Mucosa of descending colon (tissue), 3 donors: ENCODE measurements at places on chromosomes 2 and 18.

DNA sequence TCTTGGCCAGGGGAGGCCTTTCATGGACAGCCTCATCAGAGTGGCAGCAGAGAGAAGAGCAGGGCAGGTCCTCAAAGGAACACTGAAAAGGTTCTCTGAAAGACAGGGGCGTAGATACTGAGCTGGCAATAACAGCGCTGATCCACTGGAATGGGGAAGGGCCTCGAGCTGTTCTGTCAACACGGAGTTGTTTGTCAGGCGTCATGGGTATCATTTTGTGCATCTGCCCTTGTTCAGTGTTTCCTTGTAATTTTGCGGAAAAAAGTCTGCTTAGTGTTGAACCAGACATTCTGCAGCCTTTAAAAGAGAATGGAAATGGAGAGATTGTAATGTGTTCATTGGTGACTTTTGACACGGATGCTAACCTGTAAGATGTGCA is 21.5 kb downstream of the AGAP1 start:
- DNase-seq: no peak

- no peak for DNase-seq
These were observed 29.1 kb upstream of the CSRNP3 start for GRCh38 chr2:165440367-165440766.

DNA sequence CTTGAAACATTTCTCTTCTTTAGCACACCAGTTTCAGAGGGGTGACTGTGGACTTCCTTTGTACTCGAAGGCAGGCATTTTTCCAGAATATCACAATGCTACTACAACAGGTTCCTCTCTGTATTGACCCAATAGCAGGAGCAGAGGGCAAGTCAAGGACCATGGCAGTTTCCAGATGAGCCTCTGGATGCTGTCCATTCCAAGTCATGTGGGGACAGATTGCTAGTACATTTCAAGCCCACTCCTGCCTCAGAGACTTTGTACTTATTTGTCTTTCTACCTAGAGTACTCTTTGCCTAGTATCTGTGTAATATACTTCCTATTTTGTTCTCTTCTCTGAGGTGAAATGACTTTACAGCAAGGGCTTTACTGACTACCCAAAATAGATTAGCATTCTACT is 373.9 kb downstream of the PIK3C3 start:
- DNase-seq: no peak

- no peak for DNase-seq
These were observed 97.2 kb downstream of the PLEKHM3 start for GRCh38 chr2:207928079-207928478.

- no peak for DNase-seq
These were observed 138.8 kb upstream of the ITGA6 start for GRCh38 chr2:172288603-172289002.

- no peak for DNase-seq
These were observed 31.1 kb downstream of the DSG4 start for GRCh38 chr18:31407649-31408048.

- no peak for DNase-seq
These were observed 72.6 kb upstream of the ZNF532 start for GRCh38 chr18:58792086-58792485.

GRCh38 chr18:853471-853870 is 41.4 kb upstream of the YES1 start:
- DNase-seq: no peak

GRCh38 chr2:65292461-65293011 is 64.9 kb downstream of the ACTR2 start:
- no peak for DNase-seq

- no peak for DNase-seq
These were observed 139.1 kb downstream of the NXPH2 start for GRCh38 chr2:138640921-138641676.

DNA sequence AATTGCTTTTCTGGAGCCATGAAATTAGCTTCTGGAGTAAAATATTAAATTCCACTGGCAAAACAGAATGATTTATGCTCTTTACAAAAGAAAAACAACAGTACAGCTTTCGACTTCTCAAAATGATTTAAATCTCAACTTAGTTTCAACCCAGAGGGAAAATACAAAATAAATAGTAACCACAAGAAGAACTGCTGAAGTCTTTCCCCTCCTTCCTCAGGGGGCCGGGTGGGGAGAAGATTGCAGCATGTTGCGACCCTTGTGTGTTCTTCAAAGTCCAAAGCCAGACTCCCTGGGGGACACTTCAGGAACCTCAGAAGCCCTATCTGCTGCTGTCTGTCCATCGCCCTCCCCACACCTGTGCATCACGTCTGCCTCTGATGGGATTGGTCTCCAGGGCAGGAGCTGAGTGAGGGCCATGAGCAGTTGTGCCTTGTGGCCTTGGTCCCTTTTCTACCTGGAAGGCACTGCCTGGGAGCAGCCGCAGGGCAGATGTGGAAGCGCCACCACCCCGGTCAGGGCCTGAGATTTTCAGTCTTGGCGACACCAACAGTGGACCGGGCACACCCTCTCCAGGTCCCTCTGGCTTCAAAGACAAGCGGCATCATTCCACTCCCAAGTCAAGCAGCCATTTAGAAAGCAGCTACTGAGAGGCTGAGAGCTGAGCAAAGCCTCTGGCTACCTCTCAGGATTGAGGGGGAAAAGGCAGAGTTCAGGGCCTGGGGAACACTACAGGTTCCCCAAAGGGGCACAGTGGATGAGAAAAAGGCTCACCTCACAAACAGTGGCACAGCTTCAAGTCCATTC is 210.1 kb upstream of the RAB6C start:
- no peak for DNase-seq

DNA sequence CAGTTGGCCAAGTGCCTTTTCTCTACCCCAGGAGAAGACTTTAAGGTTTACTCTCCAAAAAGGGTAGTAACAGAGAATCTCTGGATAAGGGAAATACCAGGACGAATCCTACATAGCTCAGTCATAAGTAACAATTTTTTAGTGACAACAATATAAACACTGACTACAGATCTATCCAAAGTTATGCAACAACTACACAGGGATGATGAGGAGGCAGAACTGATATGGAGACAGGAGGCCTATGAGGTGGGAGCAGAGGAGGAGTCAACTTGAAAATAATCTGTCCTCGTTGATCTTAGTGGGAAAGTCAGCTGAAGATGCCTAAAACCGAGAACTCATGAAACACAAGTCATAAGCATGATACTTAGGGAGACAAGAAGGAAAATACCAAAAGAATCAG is 40.2 kb downstream of the SLC35F5 start:
- no peak for DNase-seq

DNA sequence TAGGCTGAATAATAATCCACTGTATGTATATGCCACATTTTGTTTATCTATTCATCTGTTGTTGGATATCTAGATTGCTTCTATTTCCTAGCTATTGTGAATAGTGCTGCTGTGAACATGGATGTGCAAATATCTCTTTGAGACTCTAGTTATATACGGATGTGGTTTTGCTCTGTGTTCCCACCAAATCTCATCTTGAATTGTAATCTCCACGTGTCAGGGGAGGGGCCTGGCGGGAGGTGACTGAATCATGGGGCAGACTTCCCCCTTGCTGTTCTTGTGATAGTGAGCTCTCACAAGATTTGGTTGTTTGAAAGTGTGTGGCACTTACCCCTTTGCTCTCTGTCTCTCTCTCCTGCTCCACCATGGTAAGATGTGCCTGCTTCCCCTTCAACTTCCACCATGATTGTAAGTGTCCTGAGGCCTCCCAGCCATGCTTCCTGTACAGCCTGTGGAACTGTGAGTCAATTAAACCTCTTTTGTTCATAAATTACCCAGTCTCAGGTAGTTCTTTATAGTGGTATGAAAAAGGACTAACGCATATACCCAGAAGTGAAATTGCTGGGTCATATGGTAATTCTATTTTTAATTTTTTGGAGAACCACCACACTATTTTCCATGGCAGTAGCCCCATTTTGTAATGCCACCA is 86.1 kb upstream of the UPP2 start:
- no peak for DNase-seq

GRCh38 chr2:127128445-127128904 is 21.5 kb upstream of the BIN1 start:
- DNase-seq: peak; percentile 81

GRCh38 chr2:25380586-25381375 is 39.1 kb upstream of the DNMT3A start:
- DNase-seq: no peak

DNA sequence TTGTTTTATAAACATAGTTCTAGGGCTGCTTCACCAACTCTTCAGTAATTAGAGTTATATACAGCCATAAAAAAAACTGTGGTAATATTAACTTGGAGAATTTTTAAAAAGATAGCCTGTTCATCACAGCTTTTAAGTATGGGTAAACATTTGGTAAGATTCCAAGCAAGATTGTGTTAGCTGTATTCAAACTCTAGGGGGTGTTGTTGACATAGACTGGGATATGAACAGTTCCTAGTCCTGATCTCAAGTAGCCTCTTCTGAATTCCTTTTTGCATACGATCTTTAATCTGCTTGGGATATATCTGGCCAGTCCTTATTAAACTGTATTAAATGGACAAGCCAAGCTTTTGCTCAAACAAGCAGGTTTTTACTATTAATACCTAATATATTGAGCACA is 13.4 kb downstream of the NOP58 start:
- DNase-seq: no peak

- DNase-seq: no peak
These were observed 72.8 kb upstream of the TGFA start for GRCh38 chr2:70626254-70626990.

- DNase-seq: no peak
These were observed 35.5 kb upstream of the COBLL1 start for GRCh38 chr2:164877169-164877568.

- no peak for DNase-seq
These were observed 392.3 kb upstream of the ZEB2 start for GRCh38 chr2:144912206-144912605.

DNA sequence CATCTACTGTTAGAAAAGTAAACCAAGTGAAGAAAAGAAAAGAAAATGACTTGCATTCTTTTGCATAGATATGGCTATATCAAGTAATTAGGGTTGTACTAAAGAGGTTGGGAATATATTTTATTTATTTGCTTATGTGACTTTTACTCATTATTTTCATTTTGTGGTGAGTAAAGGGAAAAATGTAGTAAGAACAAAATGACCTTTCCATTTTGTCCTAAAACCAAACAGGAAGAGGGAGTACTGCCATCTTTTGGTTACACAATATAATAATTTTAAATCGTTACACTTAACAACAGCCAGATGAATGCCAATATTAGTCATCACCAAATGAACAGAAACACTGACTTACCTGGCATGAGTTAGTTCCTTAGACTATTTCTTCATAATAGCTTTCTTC is 47.3 kb upstream of the NDUFV2 start:
- DNase-seq: no peak

DNA sequence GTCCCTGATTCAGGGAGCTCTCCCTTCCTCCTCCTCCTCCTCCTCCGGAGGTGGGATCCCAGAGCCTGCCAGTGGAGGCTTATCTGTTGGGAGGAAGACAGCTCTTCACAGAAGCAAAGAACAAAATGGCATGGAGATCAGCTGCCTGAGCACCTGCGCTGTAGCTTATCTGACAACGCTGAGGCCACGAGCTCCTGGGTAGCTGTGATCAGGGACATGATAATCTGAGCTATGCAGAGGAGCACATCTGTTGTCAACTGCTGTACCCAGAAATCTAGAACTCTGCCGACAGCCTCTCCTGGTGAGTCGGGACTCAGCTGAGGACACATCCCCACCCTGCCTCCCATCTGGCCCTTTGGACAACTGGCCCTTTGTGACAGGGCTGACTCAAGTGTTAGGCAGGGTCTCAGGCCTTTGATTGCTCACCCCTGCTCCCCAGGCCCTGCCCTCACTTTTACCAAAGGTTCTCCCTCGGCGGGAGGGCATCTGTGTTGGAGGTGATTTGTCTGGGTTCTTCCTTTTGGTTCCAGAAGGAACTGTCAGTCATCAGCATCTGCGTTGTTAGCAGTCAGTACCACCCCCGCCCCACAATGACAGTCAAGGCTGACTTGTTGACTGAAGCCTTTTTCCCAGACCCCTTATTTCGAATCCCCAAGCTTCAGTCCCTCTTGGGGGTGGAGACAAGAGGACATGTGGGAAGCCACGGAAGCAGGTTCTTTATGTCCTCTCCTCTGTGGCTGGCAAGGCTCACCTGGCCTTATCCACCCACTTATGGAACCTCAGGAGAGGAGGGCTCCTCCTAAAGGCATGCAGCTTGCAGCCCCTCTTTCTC is 5.9 kb upstream of the CNNM3 start:
- no peak for DNase-seq

DNA sequence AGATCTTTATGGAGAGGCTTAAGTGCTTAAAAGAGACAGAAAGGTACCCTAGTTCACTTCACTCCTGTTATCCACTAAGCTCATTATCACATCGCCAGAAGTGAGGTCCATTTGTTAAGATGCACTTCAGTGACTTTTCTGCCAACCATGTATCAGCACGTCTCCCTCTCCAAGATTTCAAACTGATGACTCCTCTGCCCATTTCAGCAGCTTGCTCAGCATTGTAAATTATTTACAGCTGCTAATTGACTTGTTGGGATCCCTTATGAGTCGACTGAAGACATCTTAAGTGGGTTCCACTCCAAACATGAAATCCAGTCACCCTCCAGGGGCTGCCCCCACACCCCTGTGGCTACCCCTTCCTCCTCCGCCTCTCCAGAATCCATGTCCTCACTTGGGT is 37.3 kb downstream of the DIPK1C start:
- DNase-seq: no peak

- DNase-seq: no peak
These were observed 238.5 kb downstream of the WDR7 start for GRCh38 chr18:56889621-56890020.

- no peak for DNase-seq
These were observed 110.2 kb downstream of the OLA1 start for GRCh38 chr2:174138161-174138560.

- DNase-seq: no peak
These were observed 29.9 kb downstream of the SUMO1 start for GRCh38 chr2:202208526-202208925.

GRCh38 chr2:141957827-141958450 is 172.9 kb downstream of the LRP1B start:
- DNase-seq: no peak

- no peak for DNase-seq
These were observed 479.3 kb downstream of the IRS1 start for GRCh38 chr2:226320076-226320948.

GRCh38 chr2:128273469-128274081 is 45.1 kb downstream of the HS6ST1 start:
- peak; percentile 28 for DNase-seq

DNA sequence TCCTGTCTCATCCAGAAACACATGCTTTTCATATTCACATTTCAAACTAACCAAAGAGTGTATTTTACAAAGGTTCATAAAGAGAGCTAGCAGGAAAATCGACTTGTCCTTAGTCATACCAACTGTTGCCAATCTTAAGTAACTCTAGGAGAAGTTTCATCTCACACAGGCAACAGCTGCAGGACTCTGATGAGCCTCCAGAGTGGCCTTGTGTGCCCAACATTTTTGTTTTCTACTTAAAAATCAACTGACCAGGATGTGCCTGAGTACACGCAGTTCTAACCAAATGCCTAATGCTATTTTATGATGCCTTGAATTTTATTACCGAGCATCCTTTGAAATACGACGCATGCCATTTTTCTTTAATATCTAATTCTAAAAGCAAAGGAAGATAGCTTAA is 595.9 kb upstream of the LRRTM4 start:
- no peak for DNase-seq

DNA sequence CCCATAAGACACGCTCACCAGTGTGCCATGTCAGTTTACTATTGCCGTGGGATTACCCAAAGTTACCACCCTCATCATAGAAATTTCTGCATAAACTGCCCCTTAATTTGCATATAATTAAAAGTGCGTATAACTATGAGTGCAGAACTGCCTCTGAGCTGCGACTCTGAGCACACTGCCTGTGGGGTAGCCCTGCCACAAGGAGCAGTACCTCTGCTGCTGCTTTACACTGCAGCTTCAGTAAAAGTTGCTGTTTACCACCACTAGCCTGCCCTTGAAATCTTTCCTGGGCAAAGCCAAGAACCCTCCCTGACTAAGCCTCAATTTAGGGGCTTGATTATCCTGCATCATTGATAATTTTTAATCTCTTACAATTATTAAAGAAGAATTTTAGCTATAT is 213.9 kb upstream of the MAP2 start:
- DNase-seq: no peak
